ENCODE measurements at places on chromosomes 6 and 20.
A peak's percentile ranks its signal among the peaks of the same experiment; 100 is the strongest.

DNA sequence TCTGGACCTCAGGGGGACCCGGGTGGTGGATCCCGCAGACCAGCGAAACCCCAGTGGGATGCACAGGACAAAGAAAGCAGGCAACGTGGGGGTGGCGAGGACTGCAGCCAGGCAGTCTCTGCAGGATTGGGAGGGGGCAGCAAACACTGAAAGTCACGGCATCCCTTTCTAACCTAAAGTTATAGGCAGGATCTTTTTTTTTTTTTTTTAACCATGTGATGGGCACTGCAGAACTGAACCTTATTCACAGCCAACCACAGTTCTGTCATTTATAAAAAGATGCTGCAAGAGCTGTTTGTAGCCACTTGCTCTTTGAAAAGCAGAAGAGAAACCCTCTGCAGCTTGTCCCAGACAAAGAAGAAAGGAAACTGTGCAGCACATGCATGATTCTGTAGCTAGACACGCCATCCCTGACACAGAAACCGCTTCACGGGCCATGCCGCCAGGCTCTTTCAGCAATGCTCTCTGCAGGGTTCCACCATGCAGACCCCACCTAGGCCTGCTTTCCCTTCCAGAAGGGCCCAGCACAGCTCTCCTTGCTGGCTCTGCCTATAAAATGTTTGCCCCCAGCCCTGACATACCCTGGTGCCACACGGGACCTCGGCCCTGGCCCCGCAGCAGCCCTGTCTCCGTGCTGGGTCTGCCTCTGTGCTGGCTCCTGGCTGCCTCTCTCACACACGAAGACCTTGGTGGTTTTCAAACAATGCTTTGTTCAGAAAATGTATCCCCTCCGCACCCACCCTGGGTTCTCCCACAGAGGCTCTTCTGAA is 70.8 kb downstream of the PYGB start:
- DNase-seq, result no peak

GRCh38 chr6:137309078-137309762 is 90.0 kb upstream of the IFNGR1 start:
- peak; percentile 73 for DNase-seq

GRCh38 chr6:139242457-139243240 is 49.1 kb downstream of the TXLNB start:
- no peak for DNase-seq

DNA sequence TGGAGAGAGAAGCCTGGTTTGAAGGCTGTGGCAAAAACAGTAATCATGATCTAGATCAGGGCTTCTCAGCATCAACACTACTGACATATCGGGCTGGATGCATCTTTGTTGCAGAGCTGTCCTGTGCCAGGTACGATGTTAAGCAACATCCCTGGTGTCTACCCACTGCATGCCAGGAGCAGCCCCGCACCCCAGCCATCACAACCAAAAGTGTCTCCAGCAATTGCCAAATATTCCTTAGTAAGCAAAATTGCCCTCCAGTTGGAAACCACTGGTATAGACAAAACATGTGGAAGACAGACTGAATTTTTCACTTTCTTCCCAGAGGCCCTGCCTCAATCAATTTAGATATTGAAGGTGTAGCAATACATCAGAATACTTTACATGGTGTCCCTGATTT is 147.6 kb upstream of the NRN1 start:
- DNase-seq, result no peak

DNA sequence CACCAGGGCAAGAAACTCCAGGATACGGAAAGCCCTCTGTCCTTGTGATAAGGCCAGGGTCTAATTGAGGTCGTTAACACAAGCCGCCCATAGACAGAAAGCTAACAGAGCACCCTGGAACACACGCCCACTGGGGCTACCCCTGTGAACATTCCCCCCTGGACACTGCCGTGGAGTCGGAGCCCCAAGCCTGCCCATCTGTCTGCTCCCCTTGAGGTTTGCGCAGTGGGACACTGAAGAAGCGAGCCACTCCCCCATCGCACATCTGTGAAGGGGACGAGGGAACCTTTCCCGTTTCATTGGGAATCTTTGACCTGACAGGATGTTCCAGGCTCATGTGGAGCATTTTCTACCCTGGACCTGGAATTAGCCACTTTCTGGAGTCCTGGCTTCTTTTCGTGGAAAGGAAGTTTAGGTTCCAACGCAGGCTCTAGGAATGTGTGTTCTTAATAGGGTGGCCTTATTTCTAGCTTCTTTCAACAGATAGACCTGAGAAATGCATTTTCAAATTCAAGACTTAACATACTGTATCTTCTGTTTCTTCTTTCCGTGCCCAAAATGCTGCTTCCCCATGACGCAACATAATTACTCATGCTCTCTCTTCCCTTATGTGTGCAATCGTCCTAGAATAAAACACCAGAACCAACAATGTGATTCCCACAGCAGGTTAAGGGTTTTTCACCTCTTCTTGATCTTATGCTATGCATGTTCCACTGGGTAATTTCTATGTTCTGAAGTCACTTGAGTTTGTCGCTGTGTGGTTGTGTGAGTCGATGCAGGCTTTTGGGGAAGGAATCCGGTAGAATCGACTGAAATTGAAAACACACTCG is 161.1 kb downstream of the ERMARD start:
- no peak for DNase-seq

DNA sequence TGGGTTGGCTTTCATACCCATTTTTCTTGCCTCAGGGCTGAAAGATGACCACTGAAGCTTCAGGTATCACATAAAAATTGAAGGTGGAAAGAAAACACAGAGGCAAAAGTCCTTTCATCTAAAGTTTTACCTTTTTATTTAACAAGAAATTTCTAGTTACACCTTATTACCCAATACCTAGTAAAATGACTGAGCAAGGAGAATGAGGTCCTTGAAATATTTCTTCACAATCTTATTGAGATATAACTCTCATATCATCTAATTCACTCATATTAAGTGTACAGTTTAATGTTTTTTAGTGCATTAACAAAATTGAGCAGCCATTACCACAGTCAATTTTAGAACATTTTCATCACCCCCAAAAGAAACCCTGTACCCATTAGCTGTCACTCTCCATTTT is 112.9 kb upstream of the ADTRP start:
- no peak for DNase-seq

DNA sequence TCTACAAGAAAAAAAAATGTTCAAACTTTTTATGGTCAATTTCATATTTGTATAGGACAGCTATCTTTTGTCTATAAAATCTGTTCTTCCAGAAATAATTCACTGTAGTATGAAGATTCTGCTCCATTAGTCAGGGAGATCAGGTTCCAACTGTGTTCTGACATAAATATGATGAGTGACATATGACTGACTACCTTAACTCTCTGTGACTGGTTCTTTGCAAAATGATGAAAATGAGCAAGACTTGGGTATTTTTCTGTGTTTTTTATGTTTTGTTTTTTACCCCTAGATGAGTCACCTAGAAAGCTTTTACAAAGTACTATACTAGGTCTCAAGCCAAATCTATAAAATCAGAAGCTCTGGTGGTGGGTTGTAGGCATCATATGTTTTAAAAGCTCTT is 229.6 kb downstream of the MMUT start:
- no peak for DNase-seq

- no peak for DNase-seq
Measured at GRCh38 chr6:106102034-106102433, 15.9 kb downstream of the PRDM1 start.

DNA sequence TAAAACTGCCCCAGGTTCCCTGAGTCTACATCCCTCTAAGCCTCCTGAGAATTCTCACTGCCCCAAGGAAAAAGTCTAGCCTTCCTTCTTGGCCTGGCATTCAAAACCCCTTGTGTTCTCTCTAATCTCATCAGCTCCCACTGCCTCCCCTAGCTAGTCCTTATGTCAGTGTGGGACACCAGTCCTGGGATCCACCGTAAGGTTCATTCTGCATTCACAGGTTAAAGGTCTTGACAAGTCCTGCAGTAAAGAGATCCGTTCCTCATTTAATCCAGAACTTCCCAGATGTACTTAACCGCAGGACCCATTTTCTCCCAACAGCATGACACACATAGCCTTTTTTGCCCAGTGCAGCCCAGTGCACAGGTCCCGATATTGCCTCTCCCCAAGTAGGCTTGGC is 11.6 kb downstream of the MAPK13 start:
- no peak for DNase-seq

DNA sequence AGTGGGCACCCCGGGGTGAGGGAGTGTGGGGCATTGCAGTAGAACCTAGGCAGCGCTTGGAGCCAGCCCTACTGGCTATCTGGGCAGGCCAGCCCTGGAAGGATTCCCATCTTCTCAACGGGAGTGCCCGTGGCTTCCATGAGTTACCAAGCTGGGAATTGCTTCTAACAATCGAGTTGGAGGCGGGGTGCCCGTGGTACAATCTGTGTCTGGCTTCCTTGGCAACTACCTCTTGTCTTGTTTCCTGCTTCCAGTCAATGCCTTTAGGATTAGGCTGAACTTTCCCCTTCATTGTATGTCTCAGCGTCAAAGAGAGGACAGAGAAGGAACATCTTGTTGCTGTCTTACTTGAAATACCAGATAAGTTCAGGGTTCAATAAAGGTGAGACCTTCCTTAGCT is 33.3 kb downstream of the PPP1R14C start:
- DNase-seq, result no peak

- DNase-seq, result peak; percentile 55
Measured at GRCh38 chr6:17448165-17448564, 54.8 kb downstream of the CAP2 start.

- DNase-seq, result peak; percentile 42
Measured at GRCh38 chr6:117555882-117556498, 46.3 kb downstream of the GOPC start.

DNA sequence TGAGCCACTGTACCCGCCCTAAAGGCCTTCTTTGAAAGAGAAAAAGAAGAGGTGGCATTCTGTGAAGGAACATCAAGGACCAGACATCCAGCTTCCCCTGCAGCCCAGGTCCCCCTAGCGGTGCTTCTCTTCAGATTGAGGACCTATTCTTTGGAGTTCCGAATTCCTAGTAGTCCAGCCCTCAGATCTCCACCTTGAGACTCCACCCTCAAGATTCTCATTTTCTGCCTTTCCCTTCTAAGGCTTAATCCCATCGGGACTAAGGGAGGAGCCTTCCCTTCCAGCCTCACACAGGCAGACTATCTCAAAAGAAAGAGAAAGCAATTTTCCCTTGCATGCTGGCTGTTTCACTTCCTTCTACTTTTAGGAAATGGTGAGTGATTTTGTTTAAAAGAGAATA is 32.5 kb downstream of the MUC22 start:
- DNase-seq, result peak; percentile 74

DNA sequence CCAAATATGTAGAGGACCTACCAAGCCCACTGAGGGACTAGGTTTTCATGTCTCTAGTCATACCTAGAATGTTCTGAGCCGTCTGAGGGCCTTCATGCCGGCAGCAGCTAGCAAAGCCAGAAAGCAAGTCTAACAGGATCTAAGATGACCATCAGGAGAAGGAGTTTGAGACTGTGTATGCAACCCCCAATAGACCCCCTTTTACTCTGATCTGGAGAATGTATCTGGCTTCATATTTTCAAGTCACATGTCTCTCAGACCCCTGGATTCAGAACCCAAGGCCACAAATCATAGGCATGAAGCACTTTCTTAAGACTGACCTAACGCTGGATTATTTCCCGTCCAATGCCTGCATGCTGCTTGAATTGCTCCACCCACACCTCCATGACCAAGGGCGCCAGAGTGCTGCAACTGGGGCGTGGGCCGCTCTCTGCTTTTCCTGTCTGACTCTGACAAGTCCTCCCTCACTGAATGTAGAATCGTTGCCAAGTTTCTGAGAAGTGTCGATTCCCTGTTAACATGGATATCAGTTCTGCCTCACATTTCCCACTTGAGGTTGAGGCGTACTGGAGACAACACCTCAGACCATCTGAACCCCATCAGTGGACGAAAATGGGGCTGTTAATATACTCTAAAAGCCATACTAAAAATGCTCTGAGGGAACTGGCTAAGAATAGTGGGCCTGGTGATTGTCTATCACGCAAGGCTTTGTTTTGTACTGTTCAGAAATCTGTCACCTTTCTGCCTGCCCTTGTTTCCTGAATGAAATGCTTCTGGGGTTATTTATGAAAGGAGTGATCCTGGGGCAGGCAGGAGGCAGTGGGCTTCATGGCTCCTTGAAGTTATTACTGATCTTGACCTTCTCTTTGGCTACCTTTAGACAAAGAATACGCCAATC is 23.9 kb upstream of the ASXL1 start:
- DNase-seq, result no peak

DNA sequence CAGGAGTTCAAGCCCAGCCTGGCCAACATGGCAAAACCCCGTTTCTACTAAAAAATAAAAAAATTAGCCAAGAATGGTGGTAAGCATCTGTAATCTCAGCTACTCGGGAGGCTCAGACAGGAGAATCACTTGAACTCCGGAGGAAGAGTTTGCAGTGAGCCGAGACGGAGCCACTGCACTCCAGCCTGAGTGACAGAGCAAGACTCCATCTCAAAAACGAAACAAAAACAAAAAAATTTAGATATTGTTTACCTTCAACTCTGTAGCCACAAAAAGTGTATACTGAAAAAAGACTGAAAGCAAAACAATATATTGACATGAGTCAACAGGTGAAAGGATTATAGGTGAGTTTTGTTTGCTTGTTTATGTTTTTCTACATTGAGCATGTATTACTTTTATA is 30.6 kb upstream of the TAB2 start:
- DNase-seq, result no peak

DNA sequence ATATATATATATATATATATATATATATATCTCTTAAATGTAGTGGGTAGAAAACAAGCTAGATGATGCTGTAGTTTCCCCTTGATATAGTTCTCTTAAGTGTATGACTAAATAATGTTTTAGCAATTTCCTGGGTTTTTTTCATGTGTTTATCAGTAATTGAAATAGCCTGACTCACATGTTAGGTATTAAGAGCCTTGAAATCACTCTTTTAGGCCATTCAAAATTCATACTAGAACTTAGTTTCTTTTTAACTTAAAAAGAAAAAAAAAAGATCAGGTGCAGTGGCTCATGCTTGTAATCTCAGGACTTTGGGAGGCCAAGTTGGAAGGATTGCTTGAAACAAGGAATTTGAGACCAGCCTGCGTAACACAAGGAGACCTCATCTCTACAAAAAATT is 44.1 kb downstream of the NKX2-4 start:
- DNase-seq, result peak; percentile 40

DNA sequence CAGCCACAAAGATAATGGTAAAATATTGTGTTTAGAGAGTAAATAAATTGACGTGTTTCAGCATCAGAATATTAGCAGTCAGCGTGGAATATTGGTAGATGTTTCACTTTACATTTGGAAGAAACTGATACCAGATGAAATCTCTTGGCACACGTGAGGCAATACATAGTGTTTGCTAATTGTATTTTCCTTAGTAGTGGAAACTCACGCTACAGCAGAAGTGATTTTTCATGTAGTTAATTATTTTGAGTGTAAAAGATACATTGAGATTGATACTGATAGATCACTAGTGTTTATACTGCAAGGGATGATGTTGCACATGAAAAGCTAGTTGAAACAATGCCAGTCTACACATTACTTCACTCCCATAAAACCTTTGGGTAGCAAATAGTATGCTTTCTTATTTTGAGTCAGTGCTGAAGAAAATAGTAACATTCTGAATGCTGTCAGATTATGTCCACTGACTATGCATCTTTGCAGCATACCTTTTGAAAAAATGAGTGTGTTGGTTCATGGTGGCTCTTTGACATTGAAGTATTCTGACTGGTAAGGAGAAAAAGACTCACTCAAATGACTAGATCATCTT is 59.3 kb downstream of the CD2AP start:
- DNase-seq, result no peak

GRCh38 chr6:36997811-36998722 is 7.4 kb upstream of the FGD2 start:
- DNase-seq, result no peak

- no peak for DNase-seq
Measured at GRCh38 chr20:24816431-24816830, 132.6 kb upstream of the CST7 start.

- no peak for DNase-seq
Measured at GRCh38 chr6:168162366-168162765, 83.4 kb upstream of the FRMD1 start.

Data from fibroblast of skin of right biceps (primary cell).